Smooth muscle cell of the coronary artery (primary cell): ENCODE measurements at places on chromosomes 2 and 18. TPM values are rescaled to one million over a fixed set of nuclear protein-coding genes. Genes with fewer than 3 reads are reported as not detected.

Gene LINC00305
- total RNA-seq: not detected in 2 replicates

Gene SERPINB7
- 4.7 TPM in 1 of 2 replicates, not detected in the other for total RNA-seq

Gene KCTD1
- 7.4 and 12.4 TPM in 2 replicates for total RNA-seq

Gene LNPK
- total RNA-seq: 26.7 and 27.8 TPM in 2 replicates

Gene PRKAG3
- total RNA-seq: 4.1 TPM in 1 of 2 replicates, not detected in the other

Gene FHL2
- 52.2 and 119 TPM in 2 replicates for total RNA-seq

Gene RALB
- total RNA-seq: 57.9 and 75.2 TPM in 2 replicates

Gene PLCL1
- total RNA-seq: 2.5 and 15.6 TPM in 2 replicates

Gene LGALSL
- total RNA-seq: 6.2 and 10.0 TPM in 2 replicates

Gene PLB1
- total RNA-seq: 0.23 and 0.30 TPM in 2 replicates

Gene ZSWIM2
- total RNA-seq: not detected in 2 replicates
